ENCODE measurements at places on chromosomes 4 and X.

- DNase-seq = no peak
Observed at GRCh38 chrX:129593137-129593536, 53.1 kb downstream of the OCRL start.

GRCh38 chr4:109953556-109953955 lies 40.9 kb downstream of the EGF start:
- no peak for DNase-seq

DNA sequence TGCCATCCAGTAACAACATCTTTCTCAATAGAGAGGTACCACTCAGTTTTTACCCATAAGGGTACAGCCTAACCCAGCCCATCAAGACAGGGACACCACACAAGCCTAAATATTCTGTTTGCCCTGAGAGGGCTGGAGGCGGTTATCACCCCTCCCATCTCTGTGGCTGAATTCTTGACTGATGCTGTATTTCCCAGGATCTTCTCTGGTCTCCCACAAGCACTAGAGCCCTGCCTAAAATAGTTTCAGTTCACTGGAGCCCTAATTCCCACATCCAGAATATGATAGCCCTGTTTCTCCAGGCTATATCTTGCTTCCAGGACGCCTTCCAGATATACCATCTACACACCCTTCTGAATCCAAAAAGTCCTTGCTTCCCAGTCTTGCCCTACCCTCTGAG lies 91.6 kb upstream of the NMU start:
- no peak for DNase-seq

DNA sequence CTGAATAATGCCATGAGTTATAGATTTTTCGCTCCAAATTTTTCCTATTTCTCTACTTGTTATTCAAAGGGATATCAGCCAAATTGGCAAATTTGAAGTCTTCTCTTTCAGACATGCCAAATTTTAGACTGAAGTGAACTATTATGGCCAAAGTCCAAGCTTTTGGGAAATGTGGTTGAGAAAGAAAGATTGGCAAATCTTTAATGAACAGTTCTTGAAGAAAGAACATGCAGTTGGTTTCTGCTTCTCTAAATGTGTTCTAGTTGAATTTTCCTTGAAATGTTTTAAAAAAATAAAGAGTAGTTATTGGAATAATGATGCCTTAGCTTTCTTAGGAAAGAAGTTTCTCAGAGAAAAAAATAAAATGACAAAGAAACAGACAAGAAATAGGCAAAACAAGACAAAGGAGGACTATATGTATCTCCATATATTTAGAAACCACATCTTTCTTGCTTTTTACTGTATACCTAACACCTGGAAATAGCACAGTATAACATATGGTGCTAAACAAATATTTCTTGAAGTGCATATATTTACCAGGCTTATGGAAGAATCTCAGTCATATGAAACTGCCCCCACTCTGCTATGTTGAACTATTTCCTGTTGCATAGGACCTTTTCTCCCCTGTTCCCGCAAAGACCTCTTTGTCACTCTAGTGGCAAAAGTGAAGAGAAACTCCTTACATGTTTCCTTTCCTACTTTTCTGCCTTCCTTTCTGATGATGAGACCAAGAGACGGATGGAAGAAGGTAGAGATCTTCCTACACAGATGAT lies 250.0 kb downstream of the ARHGAP24 start:
- no peak for DNase-seq

- no peak for DNase-seq
Observed at GRCh38 chrX:134146493-134146892, 90.5 kb upstream of the CCDC160 start.

DNA sequence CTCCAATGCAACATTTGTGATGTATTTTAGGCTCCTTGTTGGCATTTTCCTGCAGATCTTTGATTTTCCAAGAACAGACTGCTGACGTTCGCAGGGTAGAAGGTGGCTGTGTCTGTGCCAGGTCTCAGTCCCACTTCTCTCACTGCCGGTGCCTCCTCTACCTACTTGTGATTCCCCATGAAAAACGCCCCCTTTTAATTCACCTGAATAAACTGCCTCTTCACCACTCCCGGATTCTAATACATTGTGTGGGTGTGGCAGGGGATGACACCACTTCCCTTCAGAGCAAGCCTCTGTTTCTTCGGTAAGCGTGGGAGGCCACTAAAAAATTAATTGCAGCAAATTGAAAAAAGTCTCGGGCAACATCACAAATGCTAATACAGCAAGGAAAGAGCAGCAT lies 96.1 kb upstream of the FAM9B start:
- DNase-seq = no peak

GRCh38 chr4:176271749-176272148 lies 2.7 kb upstream of the ASB5 start:
- no peak for DNase-seq

DNA sequence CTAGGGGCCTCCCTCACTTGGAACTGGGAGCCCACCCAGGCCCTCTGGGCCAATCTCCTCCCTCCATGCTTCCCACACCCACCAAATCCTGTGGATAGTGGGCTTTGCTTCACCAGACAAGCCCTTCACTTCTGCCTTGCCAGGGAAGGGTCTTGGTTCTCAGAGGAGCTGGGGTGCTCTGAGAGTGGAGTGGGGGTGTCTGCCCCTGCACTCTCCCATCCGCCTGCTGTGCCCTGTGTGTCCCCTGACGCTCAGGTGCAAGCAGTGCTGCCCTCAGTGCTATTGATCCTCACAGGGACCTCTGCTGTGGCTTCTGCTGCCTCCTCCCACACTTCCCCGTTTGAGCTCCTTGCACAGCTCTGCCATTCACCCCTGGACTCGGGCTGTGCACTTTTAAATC lies 117.3 kb upstream of the NKX1-1 start:
- DNase-seq = no peak

DNA sequence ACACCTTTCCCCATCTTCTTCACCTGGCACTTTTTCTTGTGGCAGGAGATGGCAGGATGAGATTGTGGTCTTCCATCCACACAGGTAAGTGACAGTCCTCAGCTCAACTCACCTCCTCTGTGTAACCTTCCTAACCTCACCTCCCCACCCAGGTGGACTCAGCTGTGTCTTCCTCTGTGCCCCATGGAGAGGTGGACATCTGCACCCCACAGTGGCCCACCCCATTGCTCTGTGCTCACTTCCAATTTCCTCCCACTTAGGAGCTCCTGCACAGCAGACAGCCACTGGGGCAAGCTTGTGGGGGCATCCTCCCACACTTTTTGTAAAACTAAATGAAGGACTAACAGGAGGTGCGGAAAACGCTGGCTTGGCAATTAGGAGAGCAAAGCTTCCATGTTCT lies 61.6 kb downstream of the MSX1 start:
- no peak for DNase-seq

DNA sequence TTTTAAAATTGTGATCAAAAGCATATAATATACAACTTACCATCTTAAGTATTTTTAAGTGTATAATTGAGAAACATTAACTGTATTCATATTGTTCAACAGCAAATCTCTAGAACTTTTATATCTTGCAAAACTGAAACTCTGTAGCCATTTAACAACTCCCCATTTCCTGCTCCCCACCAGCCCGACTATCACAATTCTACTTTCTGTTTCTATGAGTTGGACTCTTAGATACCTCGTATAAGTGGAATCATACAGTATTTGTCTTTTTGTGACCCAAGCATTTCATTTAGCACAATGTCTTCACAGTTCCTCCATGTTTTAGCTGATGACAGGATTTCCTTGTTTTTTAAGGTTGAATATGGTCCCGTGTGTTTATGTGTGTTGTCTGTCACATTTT lies 106.0 kb downstream of the LRBA start:
- no peak for DNase-seq

DNA sequence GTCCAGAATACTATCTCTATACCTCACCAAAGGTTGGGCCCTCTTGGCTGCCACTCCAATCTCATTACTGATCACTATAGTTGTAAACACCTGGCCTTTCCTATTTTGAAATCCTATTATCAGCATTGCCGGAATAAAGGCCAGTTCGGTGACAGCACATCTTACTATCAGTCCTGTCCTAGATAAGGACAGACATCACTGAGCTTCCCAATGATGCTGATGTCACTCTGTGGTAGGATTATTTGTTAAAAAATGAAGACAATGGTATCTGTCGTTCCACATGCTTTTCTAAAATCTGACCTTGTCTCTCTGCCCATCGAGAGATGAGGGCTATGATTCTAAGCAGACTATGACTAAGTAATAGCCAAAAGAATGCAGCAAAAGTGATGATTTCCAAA lies 260.4 kb downstream of the PDGFC start:
- DNase-seq = peak; percentile 70

DNA sequence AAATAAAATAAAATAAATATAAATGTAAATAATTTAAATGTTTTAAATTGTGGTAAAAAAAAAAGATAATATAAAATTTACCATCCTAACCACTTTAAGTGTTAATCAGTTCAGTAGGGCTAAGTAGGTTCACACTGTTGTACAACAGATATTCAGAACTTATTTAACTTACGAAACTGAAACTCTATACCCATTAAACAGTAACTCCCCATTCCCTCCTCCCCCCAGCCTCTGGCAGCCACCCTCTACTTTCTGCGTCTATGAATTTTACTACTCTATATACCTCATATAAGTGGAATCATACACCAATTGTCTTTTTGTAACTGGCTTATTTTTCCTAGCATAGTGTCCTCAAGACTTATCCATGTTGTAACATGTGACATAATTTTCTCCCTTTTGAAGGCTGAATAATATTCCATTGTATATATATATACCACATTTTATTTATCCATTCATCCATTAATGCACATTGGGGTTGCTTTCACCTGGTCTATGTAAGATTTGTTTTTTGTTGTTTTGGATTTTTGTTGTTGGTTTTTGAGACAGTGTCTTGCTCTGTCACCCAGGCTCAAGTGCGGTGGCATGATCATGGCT lies 32.5 kb upstream of the ELF2 start:
- no peak for DNase-seq

- DNase-seq = peak; percentile 27
Observed at GRCh38 chrX:48470833-48471118, 716 bp upstream of the SLC38A5 start.

GRCh38 chr4:131721883-131722282 lies 1427.2 kb upstream of the PCDH10 start:
- no peak for DNase-seq

GRCh38 chr4:109462297-109462696 lies 28.7 kb downstream of the SEC24B start:
- no peak for DNase-seq

DNA sequence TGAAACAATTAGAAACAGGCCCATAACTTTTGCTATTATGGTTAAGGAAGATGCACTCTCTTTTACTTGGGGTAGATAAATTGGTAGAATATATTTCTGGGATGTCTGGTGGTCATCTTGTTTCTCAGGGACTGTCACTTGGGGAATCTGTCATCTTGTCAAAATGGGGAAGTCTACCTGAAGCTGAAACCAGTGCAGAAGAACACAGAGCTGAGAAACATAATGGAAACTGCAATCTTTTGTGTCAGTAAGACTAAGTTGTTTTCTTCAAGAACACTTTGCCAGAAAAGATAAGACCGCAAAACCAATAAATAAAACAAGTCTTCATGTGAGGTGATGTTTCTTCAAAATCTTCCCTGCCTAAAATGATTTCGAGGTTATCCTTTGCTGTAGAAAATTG lies 92.0 kb downstream of the NAA11 start:
- no peak for DNase-seq

GRCh38 chrX:140480765-140481164 lies 24.1 kb downstream of the SOX3 start:
- no peak for DNase-seq

- peak; percentile 2 for DNase-seq
Observed at GRCh38 chrX:104833401-104833800, 267.4 kb downstream of the IL1RAPL2 start.

DNA sequence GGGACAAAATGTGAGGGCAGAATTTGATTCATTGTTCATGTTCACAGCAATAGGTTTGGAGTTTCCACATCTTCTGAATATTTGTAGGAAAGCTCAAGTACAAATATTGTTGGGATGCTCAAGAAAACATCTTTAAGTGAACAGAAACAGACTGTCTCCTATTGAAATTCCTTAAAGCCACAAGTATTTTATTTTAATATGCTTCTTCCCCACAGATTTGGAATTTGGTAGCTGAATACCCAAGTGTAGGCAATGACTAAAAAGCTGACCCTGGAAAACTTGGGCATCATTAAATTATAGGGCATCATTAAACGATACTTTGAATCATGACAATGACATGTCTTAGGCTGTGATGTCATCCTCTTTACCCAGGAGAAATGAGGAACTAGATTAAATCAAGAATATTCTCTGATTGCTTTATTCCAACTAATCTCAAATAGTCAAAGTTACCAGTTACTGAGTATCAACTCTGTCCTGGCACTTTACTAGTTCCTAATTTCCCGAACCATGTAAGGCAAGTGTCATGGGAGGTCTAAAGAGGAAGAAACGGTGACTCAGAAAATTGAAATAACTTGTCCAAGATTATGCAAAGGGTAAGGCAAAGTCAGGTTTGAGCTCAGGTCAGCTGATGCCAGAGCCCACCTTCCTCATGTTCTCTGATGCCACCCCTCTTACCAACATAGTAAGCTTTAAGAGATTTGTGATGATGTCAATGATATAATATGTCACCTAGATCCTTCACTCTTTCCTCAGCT lies 223.1 kb upstream of the LEF1 start:
- DNase-seq = no peak

DNA sequence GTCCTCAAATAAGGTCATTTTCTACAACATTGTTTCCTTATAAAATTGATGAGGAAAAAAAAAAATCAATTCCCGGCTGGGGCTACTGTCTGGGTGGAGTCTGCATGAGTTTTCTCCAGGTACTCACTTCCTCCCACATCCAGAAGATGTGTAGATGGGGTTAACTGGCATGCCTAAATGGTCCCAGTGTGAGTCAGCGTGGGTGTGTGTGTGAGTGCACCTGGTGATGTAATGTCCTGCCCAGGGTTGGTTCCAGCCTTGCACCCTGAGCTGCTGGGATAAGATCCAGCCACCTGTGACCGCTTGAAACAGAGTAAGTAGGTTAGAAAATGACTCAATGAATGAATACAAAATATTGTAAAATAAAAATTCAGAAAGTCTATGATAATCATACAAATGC lies 11.1 kb downstream of the USP26 start:
- DNase-seq = no peak

DNA sequence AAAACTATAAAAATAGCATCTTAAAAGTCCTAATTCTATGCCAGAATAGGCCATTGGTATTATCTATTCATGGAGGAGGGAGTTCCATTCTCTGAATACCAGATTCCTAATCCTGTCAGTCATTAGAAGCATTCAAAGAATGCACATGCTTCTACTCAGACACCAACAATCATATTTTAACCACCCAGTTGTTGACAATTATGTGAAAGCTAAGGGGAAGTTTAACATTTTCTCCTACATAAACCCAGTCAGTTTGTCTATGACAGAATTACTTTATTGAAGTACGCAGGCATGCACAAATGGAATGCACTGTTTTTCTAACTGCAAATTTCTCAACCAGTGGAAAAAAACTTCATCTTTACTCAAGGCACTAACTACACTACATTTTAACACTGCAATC lies 69.6 kb upstream of the MTNR1A start:
- no peak for DNase-seq

DNA sequence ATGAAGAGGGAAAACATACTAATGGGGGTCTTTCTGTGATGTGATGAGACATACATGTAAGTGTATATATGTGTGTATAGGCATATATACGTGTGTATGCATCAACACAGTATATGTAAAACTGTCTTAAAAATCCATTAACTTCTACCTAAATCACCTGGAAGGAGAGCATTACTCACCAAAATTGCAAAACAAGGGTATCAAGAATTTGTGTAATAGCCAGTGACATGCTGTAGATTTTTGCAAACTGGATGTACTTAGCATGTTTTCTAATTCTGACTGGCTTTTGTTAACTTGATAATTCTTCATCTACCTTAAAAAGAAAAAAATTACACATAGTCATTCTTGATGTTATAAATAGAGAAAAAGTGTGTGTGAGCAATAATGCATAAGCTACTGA lies 104.7 kb downstream of the PRRG1 start:
- no peak for DNase-seq

GRCh38 chr4:121108557-121108956 lies 36.2 kb upstream of the NDNF start:
- peak; percentile 76 for DNase-seq
